ENCODE measurements at places on chromosomes 16 and 17. TPM values are rescaled to one million over a fixed set of nuclear protein-coding genes. Genes with fewer than 3 reads are reported as not detected.
A peak's percentile ranks its signal among the peaks of the same experiment; 100 is the strongest.

DNA sequence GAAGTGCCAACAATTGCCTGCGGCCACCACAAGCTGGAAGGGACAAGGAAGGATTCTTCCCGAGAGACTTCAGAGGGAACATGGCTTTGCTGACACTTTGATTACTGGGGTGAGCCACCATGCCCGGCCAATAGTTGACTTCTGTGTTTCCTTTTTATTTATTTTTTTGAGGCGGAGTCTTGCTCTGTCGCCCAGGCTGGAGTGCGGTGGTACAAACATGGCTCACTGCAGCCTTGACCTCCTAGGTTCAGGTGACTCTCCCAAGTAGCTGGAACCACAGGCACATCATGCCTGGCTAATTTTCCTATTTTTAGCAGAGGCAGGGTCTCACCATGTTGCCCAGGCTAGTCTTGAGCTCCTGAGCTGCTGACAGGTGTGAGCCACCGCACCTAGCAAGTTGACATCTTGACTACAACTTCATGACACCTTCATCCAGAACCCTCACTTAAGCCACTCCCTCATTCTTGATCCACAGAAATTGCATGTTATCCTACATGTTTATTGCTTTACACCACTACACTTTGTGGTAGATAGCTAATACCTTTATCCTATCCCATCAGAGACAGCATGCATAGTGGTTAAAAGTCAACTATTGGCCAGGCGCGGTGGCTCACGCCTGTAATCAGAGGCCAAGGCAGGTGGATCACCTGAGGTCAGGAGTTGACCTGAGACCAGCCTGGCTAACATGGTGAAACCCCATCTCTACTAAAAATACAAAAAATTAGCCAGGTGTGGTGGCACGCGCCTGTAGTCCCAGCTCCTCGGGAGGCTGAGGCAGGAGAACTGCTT, 16.1 kb upstream of the GPRC5C start:
- no peak overlapping the region for H3K4me3 ChIP-seq
- no peak for DNase-seq
- peaks cover 2% of the 10 kb centered on the region for H3K4me1 ChIP-seq
- H3K27me3 ChIP-seq: peaks cover 2% of the 10 kb centered on the region

- H3K4me1 ChIP-seq: no peaks in the 10 kb centered on the region
- H3K27me3 ChIP-seq: no peaks in the 10 kb centered on the region
- no peak overlapping the region for H3K27ac ChIP-seq
- H3K4me3 ChIP-seq: no peak overlapping the region
- no peaks in the 10 kb centered on the region for H3K36me3 ChIP-seq
- no peak for DNase-seq
Observed at GRCh38 chr16:64762211-64762610, 359.7 kb downstream of the CDH11 start.

The CD300C gene
- not detected for total RNA-seq

GRCh38 chr16:88727871-88728270, 21.6 kb downstream of the CTU2 start:
- H3K27ac ChIP-seq: no peak overlapping the region
- no peak overlapping the region for H3K4me3 ChIP-seq
- H3K4me1 ChIP-seq: no peaks in the 10 kb centered on the region
- H3K36me3 ChIP-seq: peaks cover 13% of the 10 kb centered on the region

DNA sequence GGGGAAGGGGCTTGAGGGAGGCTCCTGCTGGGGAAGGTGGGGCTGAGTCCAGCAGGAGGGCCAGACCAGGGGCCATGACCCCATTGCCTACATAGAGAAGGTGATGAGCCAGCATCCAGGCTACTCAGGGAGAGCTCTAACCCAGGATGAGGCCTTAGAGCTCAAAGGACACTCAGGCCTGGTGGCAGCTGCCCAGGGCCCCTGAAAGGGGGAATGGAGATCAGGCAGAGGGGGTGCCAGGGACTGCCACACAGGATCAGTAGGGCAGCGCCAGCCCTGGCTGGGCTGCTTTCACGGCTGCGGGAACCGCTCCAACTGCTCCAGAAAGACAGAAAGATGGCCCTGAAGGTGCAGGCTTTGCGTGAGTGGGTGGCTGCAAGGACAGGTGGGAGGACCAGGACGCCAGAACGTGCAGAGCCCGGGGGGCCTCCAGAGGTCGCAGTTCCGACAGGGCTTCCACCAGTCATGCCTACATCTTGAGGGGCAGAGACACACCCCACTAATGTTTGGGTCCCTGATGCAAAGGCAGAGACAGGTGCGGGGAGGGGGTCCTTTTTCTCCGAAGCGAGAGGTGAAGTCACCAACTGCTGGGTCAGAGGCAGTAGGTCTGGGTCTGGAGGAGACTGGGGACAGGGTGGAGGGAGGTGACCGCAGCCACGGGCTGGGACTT, 882 bp upstream of the ATP6V0C start:
- peak overlapping the region; percentile 77 for H3K27ac ChIP-seq
- no peaks in the 10 kb centered on the region for H3K27me3 ChIP-seq
- H3K4me1 ChIP-seq: peaks cover 38% of the 10 kb centered on the region
- DNase-seq: no peak

DNA sequence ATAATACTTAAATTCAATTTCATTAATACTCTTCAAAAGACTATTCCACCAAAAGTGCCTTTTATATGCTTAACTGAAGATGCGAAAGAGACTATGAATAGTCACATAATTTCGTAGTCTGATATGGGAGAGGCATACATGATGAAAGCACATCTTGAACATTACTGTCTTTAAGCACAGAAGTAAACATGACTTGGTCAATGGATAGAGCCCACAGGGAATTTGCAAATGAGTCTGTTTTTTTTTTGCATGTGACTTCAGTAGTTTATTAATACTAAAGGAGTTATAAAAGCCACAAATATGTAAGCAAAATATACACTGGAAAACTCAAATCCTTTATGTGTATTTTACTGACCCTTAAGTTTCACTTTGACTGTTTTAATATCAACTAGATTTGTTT, 15.9 kb downstream of the ADPRM start:
- peaks cover 37% of the 10 kb centered on the region for H3K36me3 ChIP-seq
- no peak overlapping the region for H3K27ac ChIP-seq
- H3K27me3 ChIP-seq: no peaks in the 10 kb centered on the region
- no peak for DNase-seq
- peaks cover 7% of the 10 kb centered on the region for H3K4me1 ChIP-seq

- H3K27ac ChIP-seq: peak overlapping the region; percentile 81
- peaks cover 7% of the 10 kb centered on the region for H3K4me1 ChIP-seq
- peak; percentile 41 for DNase-seq
- no peak overlapping the region for H3K4me3 ChIP-seq
- H3K36me3 ChIP-seq: peaks cover 28% of the 10 kb centered on the region
Observed at GRCh38 chr16:18827890-18828289, 26.5 kb upstream of the ARL6IP1 start.

The TVP23C gene
- 3.6 TPM for total RNA-seq

DNA sequence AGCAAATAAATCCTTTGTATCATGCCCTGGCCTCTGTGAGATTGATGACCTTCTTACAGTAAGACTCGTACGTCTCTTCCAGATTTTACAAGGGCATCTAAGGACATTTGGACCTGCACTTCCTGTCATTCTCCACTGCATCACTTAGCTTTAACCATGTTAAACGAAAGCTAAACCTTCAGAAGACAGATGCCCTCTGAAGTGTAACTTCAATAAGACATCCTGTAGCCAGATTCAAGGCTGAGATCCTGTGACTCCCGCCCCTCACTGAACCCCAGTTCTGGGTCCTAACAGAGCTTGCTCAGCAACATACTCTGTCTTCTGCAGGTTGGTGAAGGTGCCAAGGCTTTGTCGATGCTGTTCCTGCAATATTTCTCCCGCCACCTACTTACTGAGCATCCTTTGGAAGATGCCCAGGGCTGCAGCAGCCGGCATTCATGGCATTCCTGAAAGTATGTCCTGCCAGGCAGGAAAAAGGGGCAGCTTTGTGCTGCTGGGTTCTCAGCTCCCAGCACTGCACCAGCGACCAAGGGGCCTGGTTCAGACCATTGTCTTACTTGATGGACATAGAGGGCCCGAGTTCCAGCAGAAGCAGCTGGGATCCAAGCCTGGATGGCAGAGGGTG, 131.1 kb downstream of the AXIN2 start:
- H3K27ac ChIP-seq: no peak overlapping the region
- H3K4me3 ChIP-seq: no peak overlapping the region
- DNase-seq: no peak
- H3K27me3 ChIP-seq: no peaks in the 10 kb centered on the region

- no peaks in the 10 kb centered on the region for H3K27me3 ChIP-seq
- H3K27ac ChIP-seq: no peak overlapping the region
- no peak for DNase-seq
Observed at GRCh38 chr17:59405944-59406705, 74.7 kb downstream of the YPEL2 start.

The HOXB13 gene
- total RNA-seq: not detected

DNA sequence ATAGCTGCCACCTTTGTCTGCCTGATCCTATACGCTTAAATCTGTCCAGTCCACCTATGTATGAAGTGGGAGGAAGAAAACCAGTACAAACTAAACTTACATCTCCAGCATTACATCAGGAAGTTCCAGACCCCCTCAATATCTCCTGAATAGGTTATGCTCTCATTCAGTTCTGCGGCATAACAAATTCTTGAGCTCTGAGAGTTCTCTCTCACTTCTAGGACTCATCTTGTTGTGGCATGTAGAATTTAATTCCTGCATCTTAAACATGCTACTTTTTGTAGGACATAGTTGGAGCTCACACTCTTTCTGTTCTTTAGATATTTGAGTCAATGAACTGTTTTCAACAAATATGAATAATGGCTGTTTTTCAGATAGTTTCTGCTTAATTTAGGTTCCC, 662.5 kb downstream of the CDH11 start:
- H3K27me3 ChIP-seq: no peaks in the 10 kb centered on the region
- H3K27ac ChIP-seq: no peak overlapping the region
- DNase-seq: no peak

The KRT28 gene
- total RNA-seq: not detected

- no peaks in the 10 kb centered on the region for H3K36me3 ChIP-seq
- no peaks in the 10 kb centered on the region for H3K27me3 ChIP-seq
- H3K4me1 ChIP-seq: peaks cover 31% of the 10 kb centered on the region
Observed at GRCh38 chr16:29643596-29643995, 19.5 kb upstream of the SPN start.

- H3K36me3 ChIP-seq: peaks cover 7% of the 10 kb centered on the region
- H3K27me3 ChIP-seq: no peaks in the 10 kb centered on the region
- DNase-seq: no peak
- no peak overlapping the region for H3K27ac ChIP-seq
- no peak overlapping the region for H3K4me3 ChIP-seq
Observed at GRCh38 chr16:70342016-70342415, 4.7 kb upstream of the DDX19A start.

DNA sequence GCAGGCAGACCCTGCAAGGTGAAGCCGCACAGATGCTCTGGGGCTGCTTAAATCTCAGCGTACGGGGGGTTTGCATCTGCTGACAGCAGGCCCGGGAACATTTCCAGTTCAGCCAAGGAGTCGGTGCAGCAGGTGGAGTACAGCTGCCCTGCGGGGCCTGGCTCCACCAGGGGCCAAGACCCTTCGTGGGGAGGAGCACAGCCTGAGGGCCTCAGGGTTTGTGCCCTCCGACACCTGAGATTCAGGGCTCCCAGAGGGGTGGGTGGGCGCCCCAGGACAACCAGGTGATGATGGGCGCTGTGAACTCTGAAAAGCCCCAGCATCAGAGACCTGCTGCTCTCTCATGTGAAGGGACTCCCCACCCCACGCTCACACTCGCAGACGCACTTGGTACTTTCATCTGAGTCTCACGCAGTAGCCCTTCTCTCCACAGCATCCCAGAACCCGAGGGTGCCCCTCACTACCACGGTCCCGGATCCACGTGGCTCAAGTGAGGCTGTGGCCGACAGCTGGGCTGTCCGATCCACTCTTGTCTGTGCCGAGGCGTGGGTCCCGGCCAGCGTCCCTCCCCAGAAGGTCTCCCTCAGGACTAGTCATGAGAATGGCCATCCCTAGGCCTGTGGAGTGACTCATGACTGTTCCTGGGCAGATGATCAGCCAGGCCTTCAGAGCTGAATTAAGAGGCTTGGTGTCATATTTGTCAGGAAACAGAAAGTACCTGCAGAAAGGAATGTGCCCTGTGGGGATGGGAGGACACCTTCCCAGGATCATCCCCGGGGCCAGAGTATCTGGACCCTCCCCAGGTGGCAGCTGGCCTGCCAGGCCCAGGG, 29.6 kb downstream of the ACSF3 start:
- H3K36me3 ChIP-seq: peaks cover 32% of the 10 kb centered on the region

- no peaks in the 10 kb centered on the region for H3K36me3 ChIP-seq
- H3K27ac ChIP-seq: no peak overlapping the region
- no peak overlapping the region for H3K4me3 ChIP-seq
- peaks cover 21% of the 10 kb centered on the region for H3K4me1 ChIP-seq
- DNase-seq: peak; percentile 56
- no peaks in the 10 kb centered on the region for H3K27me3 ChIP-seq
Observed at GRCh38 chr16:68400083-68400923, 48.0 kb downstream of the SMPD3 start.

The CCL4 gene
- total RNA-seq: 290 TPM

The CA7 gene
- not detected for total RNA-seq

The NSRP1 gene
- 43.0 TPM for total RNA-seq

GRCh38 chr17:41967141-41967920, 736 bp downstream of the CNP start:
- peaks cover 36% of the 10 kb centered on the region for H3K4me1 ChIP-seq
- H3K4me3 ChIP-seq: peak overlapping the region; percentile 79
- peaks cover 26% of the 10 kb centered on the region for H3K36me3 ChIP-seq
- H3K27ac ChIP-seq: peak overlapping the region; percentile 82
- DNase-seq: peak; percentile 66

The MIEN1 gene
- total RNA-seq: 32.5 TPM

GRCh38 chr17:55430541-55431288, 9.1 kb upstream of the MMD start:
- no peaks in the 10 kb centered on the region for H3K36me3 ChIP-seq
- peaks cover 11% of the 10 kb centered on the region for H3K27me3 ChIP-seq
- no peak overlapping the region for H3K4me3 ChIP-seq
- no peak for DNase-seq

DNA sequence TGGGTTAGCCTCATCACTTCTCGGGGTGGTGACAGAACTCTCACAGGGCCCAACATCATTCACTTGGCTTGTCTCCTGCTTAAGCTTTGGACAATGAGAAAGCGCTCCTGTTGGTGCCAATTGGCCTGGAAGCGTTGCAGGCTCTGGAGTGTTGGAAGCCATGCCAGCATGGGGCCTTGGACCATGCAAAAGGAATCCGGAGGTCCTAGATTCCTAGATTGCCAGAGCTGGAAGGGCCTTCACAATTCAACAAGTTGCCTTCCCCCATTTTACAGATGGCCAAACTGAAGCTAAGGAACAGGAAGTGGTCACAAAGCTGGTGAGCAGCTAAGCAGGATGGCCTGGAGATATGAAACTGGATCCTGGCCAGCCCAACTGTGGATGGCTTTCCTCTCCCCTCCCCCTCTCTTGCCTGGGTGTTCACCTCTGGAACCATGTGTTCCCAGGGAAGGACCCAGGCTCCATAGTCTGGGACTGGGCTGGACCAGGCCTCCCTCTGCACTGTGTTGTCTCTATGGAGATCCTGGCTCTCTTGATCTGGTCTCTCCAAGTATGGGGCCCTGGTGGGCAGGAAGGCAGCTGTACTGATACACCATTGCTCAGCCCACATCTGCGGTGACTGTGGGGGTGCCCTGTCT, 6.0 kb upstream of the IGFBP4 start:
- no peak overlapping the region for H3K4me3 ChIP-seq
- H3K4me1 ChIP-seq: peaks cover 9% of the 10 kb centered on the region
- H3K27me3 ChIP-seq: no peaks in the 10 kb centered on the region
- DNase-seq: no peak
- H3K27ac ChIP-seq: no peak overlapping the region

The KRT12 gene
- total RNA-seq: not detected
